ENCODE measurements at places on chromosomes 1 and 21.
A peak's percentile ranks its signal among the peaks of the same experiment; 100 is the strongest.

- DNase-seq = no peak
These were observed 12.7 kb upstream of the EIF4G3 start for GRCh38 chr1:21189421-21189820.

DNA sequence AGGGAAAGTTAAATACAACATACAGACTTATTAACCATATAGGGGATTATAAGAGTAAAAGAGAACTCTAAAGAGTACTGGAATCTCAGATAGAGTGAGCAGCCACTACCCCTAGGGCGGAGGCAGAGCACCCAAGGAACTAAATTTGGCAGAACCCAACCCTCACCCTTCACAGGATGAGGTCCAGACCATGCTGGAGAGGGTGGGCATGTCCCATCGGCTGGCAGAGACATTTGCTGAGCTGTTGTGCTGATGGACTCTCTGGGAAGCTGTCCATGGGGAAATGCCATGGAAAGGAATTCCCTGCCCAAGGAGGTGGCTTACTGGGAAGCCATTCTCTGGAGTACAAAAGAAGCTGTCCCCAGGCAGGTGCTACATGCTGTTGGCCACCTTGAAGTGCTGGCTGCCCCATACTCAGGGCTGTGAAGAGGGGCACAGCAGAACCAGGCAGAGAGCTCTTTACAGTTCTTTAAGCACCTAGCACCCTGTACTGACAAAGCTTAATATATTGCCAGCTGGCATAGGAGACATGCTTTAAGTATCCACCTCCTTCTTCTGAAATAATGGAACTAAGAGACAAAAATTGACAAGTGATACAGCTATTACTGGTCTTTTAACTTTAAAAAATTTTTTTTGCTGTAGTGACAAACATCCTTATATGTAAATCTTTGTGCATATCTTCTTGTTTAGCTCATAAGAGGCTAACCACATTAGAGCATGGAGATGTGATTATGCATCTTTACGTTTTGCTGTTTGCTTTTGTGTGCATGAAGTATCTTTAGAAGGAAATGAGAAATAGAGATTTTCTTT is 29.6 kb downstream of the TSNAX start:
- no peak for DNase-seq

GRCh38 chr1:156401041-156401574 is 32.1 kb downstream of the RHBG start:
- DNase-seq = no peak

GRCh38 chr1:8879922-8880676 is 1.6 kb upstream of the ENO1 start:
- no peak for DNase-seq

DNA sequence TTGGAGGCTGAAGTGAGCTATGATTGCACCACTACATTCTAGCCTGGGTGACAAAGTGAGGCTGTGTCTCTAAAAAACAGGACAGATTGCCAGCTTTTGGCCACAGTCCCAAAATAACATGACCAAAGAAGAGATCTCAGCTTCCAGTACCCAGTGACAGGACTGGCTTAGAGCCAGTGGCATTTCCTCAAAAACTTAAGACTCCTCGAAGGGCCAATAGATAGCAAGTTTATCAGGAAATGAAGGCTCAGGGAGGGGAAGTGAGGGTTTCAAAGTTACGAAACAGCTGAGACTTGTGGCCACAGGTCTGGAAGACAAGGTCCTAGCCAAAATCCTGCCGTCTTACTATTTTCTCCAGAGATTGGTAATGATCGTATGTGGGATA is 6.3 kb upstream of the TMEM39B start:
- peak; percentile 66 for DNase-seq

DNA sequence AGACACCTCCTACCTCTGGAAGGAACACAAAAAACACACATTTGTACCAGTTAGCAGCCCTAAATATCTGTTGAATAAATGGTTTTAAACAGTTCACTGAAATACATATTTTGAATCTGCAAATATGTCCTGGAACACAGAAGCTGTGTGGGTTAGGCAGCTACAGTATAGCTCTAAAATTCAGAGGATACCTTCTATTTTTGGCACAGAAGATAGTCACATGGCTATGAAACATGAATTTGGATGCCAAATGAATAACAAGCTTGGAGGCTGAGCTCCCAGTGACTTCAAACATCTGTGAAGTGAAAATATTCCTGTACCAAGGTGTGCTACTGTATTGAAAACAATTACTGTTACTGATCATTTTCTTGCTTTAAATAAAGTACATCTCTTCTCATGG is 391.5 kb upstream of the ADGRL2 start:
- no peak for DNase-seq
